ENCODE measurements at places on chromosomes 3 and 15. TPM values are rescaled to one million over a fixed set of nuclear protein-coding genes. Genes with fewer than 3 reads are reported as not detected.

DNA sequence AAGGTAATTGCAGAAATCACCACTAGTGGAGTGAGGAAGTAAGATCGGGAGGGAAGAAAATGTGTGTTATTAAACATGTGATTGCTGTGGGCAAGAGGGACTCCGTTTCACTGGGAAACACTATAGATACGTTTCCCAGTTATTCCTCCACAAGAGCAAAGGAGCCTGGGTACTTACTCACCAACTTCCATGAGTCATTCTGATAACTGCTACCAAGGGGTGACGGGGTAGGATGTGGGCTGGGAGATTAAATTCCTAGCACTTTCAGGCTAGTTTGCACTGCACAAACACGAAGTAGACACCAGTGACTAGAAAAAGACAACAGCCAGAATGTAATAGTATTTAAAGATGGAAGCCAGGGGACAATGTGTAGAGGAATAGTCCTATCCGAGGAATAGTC is 812.9 kb upstream of the CFAP20DC start:
- no peak for DNase-seq

GRCh38 chr3:153028381-153028780 is 133.6 kb upstream of the RAP2B start:
- no peak for DNase-seq

- DNase-seq, result no peak
These were observed 110.8 kb downstream of the BBX start for GRCh38 chr3:107633327-107634098.

The SLCO2A1 gene
- 17.5 TPM for polyA plus RNA-seq

GRCh38 chr3:16897254-16897926 is 12.6 kb downstream of the PLCL2 start:
- no peak for DNase-seq

DNA sequence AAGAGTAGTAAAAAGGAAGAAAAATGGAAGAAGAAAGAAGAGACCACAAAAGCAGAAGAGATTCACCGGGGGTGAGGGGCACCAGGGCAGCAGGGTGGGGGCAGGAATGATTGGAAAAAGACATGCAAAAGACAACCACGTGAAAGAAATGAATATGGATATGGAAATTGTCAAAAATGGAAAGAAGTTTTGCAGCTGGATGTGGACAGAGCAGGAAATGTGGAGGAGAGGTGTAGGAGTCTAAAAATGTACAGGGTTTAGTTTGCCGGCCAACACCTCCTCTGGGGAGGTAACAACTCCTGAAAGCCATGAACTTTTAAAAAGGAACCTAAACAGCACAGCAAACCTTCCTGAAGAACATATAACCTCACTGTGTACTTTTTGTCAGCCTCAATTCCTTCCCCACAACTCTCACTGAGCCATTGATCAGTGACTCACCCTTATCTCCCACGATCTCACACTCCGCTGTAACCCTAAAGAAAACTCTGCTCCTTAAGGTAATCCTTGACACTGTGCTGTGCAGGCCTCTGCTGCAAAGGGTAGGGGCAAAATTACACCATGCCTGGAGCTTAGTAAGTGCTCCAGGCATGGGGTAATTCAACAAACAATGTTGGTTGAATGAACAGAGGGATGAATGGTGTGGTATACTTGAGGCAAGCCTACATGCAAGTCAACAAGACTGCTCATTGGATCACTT is 100.2 kb upstream of the BOC start:
- no peak for DNase-seq

DNA sequence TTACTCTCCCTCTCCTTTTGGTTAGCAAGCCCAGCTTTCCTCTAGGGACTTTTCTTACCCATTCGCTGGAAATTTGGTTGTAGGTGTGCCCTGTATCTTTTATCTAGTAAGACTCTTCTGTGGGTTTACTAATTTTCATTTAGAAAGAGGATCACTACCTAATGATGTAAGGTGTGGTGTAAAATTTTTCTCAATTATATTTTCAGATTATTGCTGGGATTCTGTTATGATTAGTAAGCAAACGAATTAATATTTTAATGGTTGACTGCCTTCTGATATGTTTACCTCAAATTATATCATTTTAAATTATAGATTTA is 28.5 kb downstream of the PLCL2 start:
- no peak for DNase-seq
